ENCODE measurements at places on chromosomes 4 and X. TPM values are rescaled to one million over a fixed set of nuclear protein-coding genes. Genes with fewer than 3 reads are reported as not detected.
A peak's percentile ranks its signal among the peaks of the same experiment; 100 is the strongest.

GRCh38 chr4:188864741-188865140, 725.5 kb downstream of the TRIML1 start:
- DNase-seq = no peak

- DNase-seq = no peak
Observed at GRCh38 chr4:121677524-121677923, 19.3 kb downstream of the ANXA5 start.

DNA sequence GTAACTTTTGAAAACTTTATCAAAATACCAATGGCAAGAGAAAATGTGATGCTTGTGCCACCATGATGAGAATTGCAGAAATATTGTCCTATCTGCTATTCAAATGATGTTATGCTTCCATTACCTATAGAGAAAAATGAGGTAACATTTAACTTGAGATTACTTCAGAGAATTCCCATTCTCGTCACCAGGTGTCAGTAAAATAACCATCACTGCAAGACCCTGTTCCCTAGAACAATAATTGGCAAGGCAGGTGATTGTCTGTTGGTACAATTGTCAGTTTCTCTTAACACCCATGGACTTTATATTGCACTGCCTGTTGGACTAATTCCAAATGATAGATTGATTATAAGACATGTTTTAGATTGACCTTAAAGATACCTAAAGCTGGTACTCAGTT, 179.9 kb downstream of the GABRG1 start:
- no peak for DNase-seq

DNA sequence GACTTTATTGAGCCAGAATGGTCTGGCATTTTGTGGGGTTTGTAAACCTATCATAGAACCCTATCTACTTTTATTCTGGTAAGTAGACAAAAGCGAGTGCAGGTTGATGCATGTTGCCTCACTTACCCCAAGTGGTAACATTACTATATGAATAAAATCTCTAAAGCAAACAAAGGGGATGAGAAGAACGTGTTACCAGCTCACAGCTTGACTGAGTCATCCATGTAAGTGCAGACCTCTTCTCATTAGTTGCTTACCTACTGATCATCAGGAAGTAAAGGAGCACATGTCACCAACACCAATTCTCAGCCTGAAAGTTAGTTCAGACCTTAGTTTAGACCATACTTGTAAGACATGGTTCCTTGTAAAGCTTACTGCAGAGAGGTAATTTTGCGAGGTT, 1328.3 kb downstream of the C4orf33 start:
- no peak for DNase-seq

The CAPN6 gene
- 0.36 TPM for total RNA-seq

- DNase-seq = no peak
Observed at GRCh38 chrX:102966701-102967100, 29.6 kb downstream of the RAB40AL start.

DNA sequence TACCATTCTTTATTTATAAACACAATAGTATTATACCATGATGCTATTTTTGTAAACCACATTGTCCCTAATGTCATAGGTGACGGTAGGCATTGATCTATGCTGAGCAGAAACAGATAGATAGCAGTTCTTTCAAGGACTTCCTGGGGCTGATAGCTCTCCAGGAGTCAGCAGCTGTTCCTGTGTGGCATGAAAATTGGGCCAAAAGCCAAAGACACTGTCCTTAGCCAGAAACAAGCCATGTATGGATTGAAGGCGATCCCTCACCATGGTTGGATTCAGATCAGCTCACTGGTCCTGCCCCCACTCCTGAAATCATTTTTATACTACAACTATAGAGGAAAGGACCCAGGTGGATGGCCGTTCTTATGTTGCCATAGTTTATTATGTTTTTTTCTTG, 53.6 kb downstream of the DDX60 start:
- no peak for DNase-seq

The TLR3 gene
- 5.5 TPM for total RNA-seq

DNA sequence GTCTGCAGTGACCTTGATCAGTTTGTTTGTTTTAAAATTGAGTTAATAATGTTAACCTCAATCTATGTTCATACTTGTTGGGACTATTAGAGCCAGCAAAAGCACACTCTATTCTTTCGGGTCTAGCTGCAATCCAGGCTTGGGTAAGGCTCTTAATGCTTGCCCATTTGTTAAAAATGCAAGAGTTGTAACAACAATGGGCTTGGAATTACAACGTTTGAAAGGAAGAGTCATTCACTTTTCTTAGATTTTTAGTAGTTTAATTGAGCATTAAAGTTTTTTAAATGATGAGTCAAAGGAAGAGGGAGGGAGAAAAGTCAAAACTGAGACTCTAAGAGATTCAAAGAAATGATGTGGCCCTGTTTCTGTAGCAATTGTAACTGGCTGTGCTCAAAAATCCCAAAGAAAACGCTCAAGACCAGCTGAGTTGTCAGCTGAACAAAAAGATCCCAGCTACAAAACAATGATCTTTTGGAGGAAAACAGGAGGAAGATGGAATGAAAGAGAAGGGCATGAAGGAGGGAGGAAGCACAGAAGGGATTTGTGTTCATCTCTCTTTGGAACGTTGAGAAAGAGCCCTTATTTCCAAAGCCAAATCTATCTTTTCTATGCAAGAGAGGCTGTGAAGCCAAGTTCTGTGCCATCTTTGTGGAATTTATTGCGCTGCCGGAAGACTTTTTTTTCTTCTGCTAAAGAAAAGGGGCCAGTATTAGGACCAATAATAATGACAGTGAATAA, 5.5 kb downstream of the SCD5 start:
- no peak for DNase-seq

The GLRA2 gene
- total RNA-seq = not detected

GRCh38 chrX:23271026-23271425, 63.6 kb upstream of the PTCHD1 start:
- peak; percentile 47 for DNase-seq

The GRID2 gene
- total RNA-seq = not detected

The AMBN gene
- not detected for total RNA-seq

- DNase-seq = no peak
Observed at GRCh38 chrX:150857453-150857852, 41.0 kb downstream of the CD99L2 start.

The PCSK1N gene
- 12.4 TPM for total RNA-seq

The GLRA3 gene
- total RNA-seq = not detected

The PF4V1 gene
- total RNA-seq = not detected

- no peak for DNase-seq
Observed at GRCh38 chr4:80075995-80076675, 3.1 kb upstream of the ANTXR2 start.

DNA sequence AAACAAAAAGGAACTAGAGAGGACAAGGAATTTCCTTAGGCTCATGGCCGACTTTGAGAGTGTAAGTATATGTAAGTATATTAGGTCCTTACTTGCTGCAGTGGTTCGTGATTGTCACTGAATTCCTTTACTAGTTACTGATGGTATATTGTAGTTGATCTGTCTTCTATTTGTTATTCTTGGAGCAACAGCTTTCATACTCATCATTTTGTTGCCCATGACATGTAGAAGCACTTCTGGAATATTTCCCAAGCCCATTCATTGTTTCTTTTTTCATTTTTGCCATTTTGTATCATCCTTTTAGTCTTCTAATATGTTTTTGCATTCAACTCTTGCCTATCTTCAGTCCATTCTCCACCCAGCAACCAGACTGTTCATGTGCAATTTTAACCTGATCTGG, 170.0 kb downstream of the ARHGAP10 start:
- no peak for DNase-seq

The MFAP3L gene
- total RNA-seq = 8.7 TPM

The SFRP2 gene
- not detected for total RNA-seq

DNA sequence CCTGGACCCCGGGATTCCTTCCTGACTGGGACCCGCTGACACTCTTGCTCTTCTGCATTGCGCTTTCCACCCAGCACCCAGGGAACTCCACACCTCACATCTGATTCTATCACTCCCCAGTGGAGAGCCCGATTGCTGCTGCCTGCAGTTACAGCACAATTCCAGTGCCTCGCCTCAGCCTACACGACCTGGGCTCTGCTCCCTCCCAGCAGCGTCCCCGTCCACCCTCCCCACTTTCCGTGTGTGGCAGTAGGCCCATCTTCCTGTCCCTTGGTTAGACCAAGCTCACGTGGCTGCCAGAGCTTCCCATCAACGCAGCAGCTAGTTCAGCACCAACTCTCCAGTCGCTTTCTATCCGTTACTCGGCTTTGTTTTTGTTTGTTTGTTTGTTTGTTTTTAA, 66.6 kb upstream of the SORBS2 start:
- no peak for DNase-seq

DNA sequence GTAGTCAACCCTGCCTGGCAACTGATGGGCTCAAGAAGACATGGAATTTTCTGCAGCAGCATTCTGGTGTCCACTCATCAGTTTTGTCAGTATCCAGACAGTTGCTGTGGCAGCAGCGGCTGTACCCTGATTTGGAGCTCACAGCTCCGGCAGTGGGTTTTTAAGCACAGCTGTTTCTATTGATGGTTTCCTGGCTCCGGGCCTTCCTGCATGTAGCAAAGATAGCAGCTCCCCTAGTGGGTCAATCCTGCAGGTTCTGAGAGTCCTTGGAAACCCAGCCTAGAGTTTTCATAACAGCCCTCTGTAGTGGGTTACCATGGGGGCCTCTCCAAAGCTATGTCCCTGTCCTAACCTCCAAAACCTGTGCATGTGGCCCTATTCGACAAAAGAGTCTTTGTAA, 84.0 kb upstream of the ATP6AP2 start:
- DNase-seq = no peak

DNA sequence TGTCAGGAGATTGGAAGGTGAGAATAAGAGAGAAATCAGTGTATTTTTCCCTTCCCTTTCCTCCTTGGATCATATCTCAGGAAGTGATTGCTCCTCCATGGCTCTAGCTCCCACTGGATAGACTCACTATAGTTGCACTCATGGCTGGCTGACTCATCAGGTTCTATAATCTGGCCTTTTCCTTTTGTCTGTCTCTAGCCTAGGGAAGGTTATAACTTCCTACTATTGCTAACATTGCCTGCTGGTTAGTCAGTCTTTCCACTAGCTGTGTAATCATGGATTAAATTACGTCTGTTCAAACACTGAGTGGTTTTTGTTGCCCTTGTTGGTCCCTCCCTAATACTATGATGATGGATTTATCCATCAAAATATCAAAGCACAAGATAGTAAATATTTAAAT, 195.5 kb upstream of the VEGFC start:
- DNase-seq = peak; percentile 76

The NCAPG gene
- total RNA-seq = 66.9 TPM

GRCh38 chrX:129773649-129774458, 5.9 kb upstream of the SASH3 start:
- DNase-seq = no peak

GRCh38 chr4:137533855-137534254, 1.6 kb upstream of the PCDH18 start:
- no peak for DNase-seq

- no peak for DNase-seq
Observed at GRCh38 chr4:123024710-123025109, 102.3 kb upstream of the NUDT6 start.

DNA sequence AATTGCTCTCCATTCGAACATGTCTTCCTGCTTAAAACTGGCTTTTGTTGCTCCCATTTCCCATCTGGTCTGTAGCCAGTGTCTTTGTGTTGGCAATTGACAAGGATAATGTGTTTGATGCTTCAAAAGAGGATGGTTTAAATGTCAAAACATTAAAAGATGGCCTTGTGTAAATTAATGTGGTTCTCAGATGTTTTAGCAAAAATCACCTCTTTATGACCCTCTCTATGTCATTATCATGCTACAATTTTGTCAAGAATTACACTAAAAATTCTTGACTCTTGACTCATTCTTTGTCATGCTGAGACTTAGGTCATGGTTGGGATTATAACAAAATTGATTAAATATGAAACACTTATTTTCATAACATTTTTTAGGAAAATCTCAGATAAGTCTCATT, 47.4 kb downstream of the TMEM131L start:
- no peak for DNase-seq

GRCh38 chr4:56158483-56158882, 209.7 kb downstream of the CEP135 start:
- no peak for DNase-seq

DNA sequence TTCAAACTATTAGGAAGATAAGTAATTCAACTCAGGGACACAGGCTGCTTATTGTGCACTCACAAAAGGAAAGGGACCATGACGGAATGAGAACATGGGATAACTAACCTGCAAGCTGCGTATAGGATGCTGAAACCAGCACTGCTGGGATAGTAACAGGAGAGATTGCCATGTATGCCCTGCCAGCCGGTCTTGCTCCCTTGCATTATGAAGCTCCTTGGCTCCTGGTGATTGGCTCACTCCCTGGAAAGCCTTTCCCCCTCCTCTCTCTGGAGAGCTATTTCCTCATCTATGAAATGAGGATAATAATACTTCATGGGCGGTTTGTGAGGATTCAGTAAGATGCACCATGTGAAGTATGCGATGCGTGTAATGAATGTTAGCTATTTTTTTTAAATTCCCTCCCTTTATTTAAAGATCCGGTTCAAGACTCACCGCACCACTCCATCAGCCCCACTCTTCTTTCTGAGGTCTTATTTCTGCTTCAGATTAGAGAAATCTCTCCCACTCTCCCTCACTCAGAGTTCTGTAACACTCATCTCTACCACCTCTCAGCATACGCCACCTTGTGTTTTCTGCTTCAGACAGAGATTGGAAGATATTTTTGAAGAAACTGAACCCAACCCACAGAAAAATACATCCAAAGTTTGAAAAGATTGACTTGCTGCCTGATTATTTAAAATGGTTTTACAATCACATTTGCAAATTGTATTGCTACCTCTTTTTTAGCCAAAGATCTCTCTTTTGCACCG, 18.4 kb downstream of the MSMO1 start:
- DNase-seq = no peak

- DNase-seq = no peak
Observed at GRCh38 chr4:119810001-119810400, 181.4 kb upstream of the PDE5A start.

GRCh38 chrX:140510895-140511295, 6.0 kb upstream of the SOX3 start:
- DNase-seq = no peak

DNA sequence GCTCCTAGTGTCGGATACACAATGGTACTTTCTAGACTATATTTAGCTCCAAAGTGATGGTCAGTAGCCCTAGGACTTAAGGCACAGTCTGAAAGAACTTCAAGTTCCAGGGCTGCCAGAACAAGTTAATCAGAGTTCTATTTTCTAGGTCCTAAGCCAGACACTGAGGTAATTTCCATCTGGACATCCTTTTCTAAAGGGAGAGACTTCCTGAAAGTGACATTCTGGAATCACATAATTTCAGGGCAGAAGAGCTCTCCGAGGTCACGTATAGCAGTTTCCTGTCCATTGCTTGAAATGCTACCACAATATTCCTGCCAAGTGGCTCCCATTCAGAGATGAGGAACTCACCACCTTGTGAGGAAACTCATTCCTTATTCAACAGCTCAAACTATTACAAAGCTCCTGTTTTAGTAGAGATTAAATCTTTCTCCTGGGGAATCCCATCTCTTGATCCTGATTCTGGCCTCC, 117.9 kb downstream of the COL25A1 start:
- no peak for DNase-seq

The ADGRG2 gene
- total RNA-seq = 0.17 TPM

- DNase-seq = no peak
Observed at GRCh38 chrX:133749951-133750350, 235.4 kb downstream of the GPC3 start.

The USP17L25 gene
- total RNA-seq = not detected
